ENCODE measurements at places on chromosomes 12 and 14.

DNA sequence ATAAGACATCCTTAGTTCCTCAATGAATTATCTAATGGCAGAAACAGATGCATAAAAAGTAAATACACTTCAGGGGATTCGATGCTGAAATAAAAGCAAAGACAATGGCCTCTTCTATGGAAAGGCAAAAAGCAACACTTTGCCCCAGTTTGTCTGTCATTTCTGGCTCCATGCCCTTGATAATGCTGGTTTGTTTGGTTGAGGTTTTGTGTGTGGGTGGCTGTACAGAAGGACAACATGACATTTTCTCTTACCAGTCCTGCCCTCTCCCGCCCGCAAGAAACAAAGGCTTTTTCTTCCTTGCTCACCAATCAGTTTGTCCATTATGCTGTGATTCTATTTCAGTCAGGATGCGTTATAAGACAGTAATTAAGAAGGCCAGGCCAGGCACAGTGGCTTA is 18.1 kb upstream of the WDR89 start:
- DNase-seq: no peak

DNA sequence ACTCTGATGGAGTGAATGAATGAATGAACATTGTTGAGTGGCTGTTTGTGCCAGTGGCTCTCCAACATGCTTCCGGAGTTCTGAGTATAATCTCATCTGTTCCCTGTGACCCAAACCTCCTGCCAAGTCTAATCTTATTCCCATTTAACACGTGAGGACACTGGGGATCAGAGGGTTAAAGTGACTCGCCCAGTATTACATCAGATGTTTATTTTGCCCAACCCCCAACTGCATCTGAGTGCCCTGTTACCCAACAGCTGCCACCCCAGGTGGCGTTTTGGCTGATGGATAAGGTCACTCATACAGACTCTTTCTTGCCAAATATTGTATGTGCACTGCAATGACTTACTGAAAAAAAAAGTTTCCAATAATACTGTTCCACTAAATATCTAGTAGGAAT is 210.9 kb downstream of the EXOC5 start:
- DNase-seq: no peak

DNA sequence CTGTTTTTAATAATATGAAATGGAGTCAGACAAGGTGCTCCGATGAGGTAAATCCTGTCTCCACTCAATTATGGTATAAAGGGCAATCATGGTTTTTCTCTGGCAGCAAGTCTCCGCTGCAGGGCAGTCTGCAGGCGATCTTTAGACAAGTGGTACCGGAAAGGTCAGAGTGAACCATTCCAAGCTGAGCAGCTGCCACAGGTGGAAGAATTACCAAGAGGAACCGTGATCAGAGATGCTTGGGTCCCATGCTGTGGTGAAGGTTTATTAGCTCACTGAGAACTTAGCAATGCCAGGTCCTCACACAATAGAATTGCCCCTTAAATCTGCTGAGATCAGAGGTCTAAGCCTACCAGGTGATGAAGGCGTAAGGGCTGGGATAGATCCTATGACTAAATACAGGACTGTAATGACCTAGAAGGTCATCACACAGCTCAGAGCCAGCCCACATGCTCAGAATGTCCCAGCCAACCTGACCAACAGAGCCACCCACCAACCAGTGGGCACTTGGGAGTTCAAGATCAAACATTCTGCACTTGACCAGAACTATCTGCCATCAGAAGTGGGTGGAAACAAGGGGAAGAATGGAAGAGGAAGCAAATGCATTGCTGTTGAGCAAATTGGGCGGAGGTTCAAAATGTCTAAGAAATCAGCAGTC is 175.2 kb upstream of the BCL2L14 start:
- DNase-seq: no peak

- no peak for DNase-seq
These were observed 175.5 kb downstream of the TMTC2 start for GRCh38 chr12:82862069-82862841.

DNA sequence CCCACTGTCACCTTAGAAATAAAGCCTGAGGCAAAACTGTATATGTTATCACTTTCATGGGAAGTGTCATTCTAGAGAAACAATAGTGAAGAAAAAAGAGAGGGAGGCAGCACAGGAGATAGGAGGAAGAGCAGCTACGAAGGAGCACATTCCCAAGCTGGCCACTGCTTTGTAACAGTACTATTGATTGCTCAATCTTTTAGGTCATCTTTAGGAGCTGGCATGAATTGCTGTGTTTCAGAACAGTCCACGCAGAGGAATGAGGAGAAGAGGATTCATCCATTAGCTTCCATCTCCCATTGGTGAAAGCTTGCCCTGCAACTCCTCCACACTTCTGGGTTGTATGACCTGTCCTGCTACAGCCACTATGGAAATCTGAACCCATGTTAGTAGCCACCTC is 372.5 kb upstream of the DDHD1 start:
- no peak for DNase-seq

GRCh38 chr12:851913-852312 is 97.6 kb downstream of the RAD52 start:
- no peak for DNase-seq

DNA sequence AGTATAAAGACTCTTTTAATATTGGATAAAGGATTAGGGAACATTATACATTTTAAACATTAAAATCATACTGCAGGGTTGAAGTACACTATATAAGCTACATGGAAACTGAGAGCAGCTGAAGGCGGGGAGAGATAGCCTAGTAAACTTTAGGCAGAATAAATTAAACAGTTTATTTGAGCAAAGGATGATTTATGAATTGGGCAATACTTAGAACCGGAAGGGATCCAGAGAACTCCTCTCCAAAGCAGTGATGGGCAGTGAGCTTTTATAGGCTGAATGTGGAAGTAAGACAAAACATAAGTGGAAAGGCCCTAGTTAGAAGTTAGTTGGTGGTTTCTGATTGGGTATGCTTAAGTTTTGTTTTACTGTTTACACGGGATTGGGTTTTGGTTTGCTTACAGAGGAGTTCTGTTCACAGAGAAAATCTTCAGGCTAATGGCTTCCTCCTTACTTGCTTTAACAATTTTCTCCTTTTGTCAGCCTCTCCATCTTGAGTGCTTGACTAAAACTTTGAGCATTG is 18.9 kb downstream of the LEMD3 start:
- no peak for DNase-seq

- DNase-seq: no peak
These were observed 238.1 kb downstream of the FOXN3 start for GRCh38 chr14:89178800-89179535.

GRCh38 chr14:66514213-66514612 is 6.3 kb downstream of the GPHN start:
- no peak for DNase-seq

DNA sequence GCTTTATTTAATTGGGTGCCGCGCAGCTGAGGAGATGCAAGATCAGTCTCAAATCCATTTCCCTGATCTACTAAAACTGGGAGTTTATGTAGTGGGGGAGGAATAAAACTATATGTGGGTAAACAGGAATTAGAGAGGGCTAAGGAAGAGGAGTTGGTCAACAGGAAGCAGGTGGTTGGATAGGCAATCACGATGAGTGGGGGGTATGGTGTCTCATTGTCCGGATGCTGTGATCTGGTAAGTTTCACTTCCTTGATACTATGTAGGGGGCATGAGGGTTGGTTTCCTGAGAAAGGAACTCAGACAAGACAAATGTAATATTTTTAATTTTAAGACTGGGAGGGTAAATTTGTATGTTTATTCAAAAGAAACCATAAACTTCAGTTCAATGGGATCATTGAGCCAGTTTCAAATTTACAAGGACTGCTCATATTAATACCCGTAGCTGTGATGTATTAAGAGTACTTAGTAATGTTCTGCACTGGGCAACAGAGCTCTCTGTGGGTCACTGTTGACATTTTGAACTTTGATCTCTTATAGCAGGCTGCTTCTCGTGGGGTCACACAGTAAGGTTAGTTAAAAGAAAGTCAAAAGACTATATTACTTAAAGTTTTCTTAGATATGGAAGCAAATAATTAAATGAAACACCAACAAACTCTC is 786.2 kb upstream of the FBXO33 start:
- no peak for DNase-seq

- no peak for DNase-seq
These were observed 153.2 kb upstream of the DDHD1 start for GRCh38 chr14:53306267-53306721.

GRCh38 chr14:58899317-58899713 is 261.6 kb downstream of the DACT1 start:
- DNase-seq: no peak

DNA sequence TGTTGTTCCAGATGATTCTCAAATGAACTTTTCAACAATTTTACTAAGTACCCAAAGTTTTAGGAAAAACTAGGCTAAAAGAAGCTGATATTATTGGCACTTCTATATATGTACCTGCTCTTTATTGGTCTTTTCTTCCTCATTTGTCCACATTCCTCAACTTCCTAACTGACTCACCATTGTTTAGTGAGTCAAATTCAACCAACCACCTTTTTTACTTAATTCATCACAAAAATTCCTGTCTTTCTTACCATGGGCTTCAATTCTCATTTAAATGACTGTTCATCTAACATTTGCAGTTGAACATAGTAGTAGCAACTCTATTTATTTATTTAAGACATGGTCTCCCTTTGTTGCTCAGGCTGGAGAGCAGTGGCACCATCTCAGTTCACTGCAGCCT is 47.6 kb upstream of the SLC2A13 start:
- no peak for DNase-seq

GRCh38 chr12:41419131-41419893 is 231.2 kb downstream of the PDZRN4 start:
- no peak for DNase-seq

DNA sequence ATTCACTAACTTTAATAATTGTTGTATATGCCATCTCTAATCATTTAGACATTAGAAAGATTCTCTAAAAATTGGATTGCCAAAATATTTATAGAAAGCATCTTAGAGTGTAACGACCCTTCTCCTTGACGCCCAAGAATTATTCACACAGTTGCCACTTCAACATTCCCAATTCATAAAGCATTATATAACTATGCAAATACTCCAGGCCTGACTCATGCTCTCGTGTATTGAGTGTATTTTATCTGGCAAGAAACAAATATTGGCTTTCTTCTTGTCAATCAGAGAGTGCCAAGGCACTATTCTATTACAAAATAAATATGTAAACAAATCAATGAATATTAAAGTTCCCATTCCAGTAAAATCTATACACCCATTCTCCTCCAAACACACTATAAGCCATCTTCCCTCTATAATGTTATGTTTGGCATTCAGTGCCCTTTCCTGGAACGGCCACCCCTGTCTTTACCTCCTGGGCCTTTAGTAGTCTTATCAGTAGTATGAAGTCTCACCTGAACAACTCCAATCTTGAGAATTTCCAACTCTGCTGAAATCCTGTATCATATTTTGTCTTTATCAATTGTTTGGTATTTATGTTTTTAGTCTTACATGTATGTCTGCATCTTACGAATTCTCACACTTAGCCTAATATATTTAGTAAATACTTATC is 182.6 kb downstream of the PIK3C2G start:
- DNase-seq: no peak

DNA sequence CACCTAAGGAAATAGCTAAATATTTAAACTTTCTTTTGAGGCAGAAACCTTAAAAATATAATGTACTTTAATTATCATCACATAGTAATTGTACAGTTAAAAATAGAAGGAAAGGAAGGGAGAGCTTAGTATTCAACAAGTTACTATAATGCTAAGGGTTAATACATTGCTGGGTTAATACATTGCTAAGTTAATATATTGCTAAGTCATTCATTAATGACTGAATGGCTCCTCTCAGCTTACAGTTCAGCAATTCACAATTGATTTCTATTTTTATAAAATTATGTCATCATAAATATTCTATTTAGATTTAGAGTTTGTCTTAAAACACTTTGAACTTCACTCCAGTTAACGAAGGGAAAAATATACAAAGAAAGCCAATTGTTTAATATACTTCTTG is 207.9 kb downstream of the BMP4 start:
- no peak for DNase-seq

- DNase-seq: no peak
These were observed 68.5 kb upstream of the LGR5 start for GRCh38 chr12:71371122-71371521.

DNA sequence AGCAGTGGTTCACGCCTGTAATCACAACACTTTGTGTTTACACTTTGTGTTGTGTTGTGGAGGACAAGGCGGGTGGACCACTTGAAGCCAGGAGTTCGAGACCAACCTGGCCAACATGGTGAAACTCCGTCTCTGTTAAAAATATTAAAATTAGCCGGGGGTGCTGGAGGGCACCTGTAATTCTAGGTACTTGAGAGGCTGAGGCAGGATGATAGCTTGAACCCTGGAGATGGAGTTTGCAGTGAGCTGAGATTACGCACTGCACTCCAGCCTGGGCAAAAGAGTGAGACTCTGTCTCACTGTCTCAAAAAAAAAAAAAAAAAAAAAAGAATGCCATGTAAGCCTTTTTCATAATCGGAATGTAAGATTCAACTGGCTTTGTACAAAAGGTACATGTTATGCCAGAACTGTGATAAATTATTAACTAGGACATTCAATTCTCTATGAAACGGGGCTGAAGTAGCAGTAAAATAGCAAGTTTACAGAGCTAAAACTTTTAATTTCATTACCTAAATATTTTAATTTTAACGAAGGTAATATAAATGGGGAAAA is 13.9 kb upstream of the PITPNM2 start:
- DNase-seq: no peak

DNA sequence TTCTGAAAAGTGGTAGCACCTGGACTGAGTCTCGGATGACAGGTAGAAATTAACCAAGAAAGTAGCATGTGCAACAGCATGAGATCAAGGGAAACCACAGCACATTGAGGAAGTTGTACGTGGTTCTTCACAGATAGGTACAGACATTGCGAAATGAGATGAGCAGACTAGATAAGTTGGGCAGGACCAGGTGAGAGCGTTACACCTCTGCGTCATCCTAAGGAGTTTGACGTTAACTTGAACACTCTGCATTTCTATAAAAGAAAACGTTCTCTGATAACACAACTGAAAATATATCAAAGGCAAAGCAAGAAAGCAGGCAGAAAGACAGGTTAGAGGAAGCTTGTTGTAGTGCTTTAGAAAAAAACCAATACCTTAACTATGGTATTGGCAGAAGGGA is 98.5 kb upstream of the RASSF8 start:
- no peak for DNase-seq

GRCh38 chr14:77438596-77438995 is 15.3 kb upstream of the NOXRED1 start:
- DNase-seq: no peak

GRCh38 chr14:21063479-21063878 is 5.9 kb downstream of the RNASE8 start:
- no peak for DNase-seq

DNA sequence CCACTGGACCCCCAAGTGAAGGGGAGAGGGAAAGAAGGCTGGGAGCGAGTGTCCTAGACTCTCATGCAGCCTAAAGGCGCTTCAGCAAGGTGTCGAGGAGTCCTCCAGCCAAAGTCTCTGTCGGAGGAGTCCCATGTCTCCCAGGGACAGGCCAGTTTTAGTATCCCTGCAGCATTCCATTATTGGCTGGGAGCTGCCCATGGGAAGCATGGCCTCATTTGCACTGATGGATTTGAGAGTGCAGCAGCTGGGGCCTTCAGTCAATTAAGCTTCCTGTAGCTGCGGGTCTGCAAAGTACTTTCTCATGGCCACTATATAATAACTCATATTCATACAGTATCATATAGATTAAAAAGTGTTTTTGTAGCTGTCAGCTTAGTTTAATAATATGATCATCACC is 12.4 kb upstream of the RPH3A start:
- no peak for DNase-seq

- DNase-seq: no peak
These were observed 14.2 kb downstream of the ACSS3 start for GRCh38 chr12:81092053-81092452.

Measured in cortex of kidney (tissue), 1 donor.